ENCODE measurements at places on chromosomes 3 and 15. TPM values are rescaled to one million over a fixed set of nuclear protein-coding genes. Genes with fewer than 3 reads are reported as not detected.

Gene FES
- 68.6 TPM for polyA plus RNA-seq

Gene TM6SF1
- polyA plus RNA-seq = 1.1 TPM

Gene AGBL1
- not detected for polyA plus RNA-seq

Gene MYH15
- polyA plus RNA-seq = 0.10 TPM

Gene UBXN7
- 7.4 TPM for polyA plus RNA-seq

Gene NRG4
- not detected for polyA plus RNA-seq

Gene LRRC15
- polyA plus RNA-seq = not detected

Gene GUCA1C
- polyA plus RNA-seq = not detected

Gene C3orf20
- polyA plus RNA-seq = 0.12 TPM

Gene APBA2
- polyA plus RNA-seq = 0.19 TPM

DNA sequence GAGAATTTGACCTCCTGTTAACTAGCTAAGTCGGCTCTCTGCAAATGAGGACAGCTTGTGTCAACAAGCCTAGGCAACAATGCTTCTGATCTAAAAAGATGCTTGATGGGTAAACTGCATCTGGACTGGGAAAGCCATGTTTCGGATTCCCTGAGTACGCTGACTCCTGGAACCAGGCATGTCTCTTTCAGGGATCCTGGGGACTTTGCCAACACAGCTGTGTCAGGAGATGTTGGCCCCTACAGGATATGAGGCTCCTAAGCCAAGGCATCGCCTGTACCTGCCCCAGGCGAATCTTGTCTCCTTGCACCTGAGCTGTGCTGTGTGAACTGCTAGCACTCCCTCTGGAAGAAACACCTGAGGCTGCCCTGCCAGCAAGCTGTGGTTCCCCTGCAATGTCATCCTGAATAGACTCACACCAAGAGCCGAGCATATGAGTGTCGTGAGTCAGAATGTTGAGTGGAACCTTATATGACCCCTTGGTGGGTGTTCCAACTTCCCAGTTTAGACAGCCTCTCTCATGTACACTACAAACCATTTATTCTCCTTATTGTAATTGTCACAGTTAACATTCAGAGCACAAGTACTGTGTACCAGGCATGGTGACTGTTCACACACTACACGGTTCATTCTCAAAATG lies 17.0 kb downstream of the EOGT start:
- DNase-seq = no peak

GRCh38 chr15:42984493-42985034 lies 64.0 kb upstream of the TTBK2 start:
- no peak for DNase-seq

DNA sequence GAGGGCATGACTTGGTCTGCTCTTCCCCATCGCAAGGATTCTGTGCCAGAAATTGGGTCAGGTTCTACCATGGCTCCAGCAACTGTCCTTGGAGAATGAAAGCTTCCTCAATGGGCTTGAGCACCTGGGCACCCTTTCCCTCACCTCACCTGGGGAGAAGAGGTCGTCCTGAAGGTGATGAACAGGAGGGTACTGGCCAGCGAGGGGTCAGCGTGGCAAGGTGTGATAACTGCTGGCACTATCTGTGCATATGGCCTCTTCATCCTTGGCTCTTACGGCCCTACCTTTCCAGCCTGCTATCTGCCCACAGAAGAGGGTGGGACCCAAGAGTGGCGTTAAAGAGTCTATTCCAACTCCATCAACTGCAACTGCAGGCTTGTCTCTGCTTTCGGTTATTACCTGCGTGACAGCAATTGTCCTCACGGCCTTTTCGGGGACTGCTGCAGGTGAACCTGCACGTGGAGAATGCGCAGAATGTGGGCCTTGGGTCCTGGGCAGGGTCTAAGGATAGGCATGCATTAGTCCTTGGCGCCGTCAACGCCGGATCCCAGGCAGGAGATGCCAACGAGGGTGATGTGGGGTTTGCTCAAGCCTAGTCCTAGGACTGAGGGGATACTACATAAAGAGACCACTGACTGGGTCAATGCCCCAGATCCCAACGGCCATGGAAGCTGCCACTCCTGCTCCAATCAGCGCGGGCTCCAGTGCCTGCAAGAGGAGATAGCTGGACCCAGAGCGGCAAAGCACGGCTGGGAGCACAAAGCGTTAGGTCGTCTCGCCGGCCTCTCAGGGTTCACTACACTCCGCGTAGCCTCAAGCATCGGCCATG lies 625 bp upstream of the RBM15B start:
- DNase-seq = peak; percentile 27

GRCh38 chr3:5437783-5438323 lies 250.3 kb downstream of the EDEM1 start:
- no peak for DNase-seq

- DNase-seq = no peak
These were observed 210.9 kb upstream of the LYSMD4 start for GRCh38 chr15:99944131-99944530.

DNA sequence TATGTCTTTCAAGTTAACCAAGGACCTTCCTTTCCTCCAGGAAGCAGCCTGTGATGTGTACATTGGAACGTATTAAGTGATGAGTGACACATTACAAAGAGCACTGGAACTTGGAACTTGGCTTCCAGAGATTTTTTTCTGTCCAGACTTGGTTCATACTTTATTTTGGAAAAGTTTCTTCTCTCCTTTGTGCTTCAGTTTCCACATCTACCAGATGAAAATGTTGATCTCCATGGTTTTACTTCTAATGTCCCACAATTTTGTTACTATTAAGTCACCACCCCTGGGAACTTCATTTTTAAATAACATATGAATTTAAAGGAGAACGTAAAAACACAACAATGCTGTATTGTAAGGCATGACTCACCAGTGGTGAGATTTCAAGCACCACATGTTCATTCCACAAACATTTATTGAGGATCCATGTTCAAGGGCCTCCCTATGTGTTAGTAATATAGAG lies 290.7 kb upstream of the LMCD1 start:
- DNase-seq = no peak

DNA sequence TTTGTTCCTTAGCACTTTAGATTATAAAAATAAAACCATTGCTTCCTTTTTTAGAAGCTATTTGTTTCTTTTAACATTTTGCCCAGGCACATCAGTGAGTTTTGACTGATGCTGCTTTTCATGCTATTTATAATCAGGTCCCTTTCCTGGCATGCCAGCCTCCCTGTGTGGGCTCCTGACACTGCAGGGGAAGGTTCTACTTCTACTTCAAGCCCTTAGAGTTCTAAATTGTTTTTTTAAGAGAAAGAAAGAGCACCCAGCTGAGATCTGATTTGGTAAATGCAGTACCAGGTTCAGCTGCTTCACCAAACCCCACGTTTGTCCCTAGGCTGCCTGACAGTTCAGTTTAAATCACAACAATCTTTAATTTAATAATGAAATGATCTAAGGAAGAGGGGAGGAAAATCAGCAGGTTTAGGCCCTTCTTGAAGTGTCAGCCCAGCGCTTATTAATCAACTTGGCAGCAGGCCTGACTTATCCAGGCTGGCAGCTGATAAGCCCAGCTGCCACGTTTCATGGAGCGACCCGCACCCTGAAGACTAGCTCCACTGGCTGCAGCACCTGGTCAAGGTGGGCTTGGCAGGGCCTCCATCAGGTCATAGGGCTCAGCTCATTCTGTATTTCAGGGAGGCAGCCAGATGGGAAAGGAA lies 29.0 kb downstream of the HGD start:
- no peak for DNase-seq

DNA sequence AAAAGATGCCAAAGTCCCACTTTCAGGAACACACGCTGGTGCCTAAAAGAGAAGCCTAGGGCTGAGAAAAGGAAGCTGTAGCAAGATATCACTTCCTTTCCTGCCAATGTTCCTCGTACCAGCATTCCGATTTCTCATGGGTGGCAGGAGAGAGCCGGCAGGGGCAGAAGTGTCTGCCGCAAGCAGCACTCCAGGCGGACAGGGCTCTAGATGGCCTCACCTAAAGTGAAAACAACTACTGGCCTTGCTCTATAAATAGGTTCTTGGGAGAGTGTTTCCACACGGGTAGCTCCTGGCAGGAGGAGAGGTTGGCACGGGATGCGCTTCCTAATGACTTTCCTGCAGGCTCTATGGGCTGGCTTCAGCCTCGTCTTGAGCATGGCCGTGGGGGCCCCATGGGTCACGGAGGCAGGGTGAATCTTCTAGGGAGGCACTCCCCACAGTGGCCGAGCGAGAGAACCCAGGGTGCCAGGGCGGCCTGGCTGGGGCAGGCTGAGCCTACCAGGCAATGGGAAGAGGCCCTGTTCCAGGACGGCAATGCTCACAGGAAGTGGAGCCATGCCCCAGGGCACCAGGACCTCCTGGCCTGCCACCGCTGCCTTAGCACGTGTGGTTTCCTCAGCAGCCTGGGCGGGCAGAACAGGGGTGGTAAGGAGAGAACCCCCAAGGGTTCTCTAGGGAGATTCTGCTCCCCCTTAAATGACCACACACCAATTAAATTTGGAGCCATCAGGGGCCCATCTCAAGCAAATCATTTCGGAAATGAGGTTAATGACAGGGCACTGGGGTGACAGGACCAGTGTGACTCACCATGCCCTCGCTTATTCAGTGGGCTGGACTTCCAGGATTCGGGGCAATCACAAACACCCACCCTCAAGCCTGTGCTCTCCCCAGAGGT lies 14.6 kb upstream of the DUSP7 start:
- no peak for DNase-seq

GRCh38 chr15:79204886-79205675 lies 77.4 kb upstream of the ANKRD34C start:
- no peak for DNase-seq

DNA sequence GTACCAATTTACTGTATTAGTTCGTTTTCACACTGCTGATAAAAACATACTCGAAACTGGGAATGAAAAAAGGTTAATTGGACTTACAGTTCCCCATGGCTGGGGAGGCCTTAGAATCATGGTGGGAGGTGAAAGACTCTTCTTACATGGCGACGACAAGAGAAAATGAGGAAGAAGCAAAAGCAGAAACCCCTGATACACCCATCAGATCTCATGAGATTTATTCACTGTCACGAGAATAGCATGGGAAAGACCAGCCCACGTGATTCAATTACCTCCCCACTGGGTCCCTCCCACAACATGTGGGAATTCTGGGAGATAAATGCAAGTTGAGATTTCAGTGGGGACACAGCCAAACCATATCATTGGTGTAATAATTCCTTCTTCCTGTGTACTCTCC lies 69.6 kb downstream of the C3orf20 start:
- no peak for DNase-seq

DNA sequence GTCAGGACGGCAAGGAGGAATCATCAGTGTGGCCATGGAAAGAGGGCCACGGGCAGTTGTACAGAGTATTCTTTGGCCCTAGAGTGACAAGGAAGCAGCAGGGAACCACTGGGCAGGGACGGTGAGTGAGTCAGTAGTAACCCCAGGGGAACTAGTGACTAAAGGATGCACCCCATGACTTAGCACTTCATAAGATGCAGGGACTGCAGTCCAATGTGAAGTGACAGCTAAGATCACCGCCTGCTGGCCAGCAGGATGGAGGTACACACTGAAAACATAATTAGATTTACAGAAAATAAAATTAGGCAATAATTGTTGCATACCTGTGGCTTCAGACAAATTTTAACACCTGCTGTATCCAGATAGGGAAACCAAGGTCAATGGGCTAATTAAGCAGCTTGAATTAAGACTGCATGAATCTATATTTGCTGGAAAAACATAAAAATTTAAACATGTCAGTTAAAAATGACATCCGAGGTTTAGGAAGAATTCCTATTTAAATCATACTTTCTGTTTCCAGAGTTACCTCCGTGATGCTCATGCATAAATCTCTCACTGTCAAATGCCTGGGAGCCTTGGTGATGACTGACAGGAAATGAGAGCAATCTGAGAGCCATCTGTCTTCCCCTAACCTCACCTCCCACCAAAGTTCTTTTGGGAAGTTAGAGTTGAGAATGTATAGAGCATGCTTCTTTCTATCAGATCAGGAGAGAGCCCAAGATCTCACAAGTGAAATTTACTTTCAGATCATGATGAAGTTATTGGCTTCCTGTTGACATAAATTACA lies 56.5 kb downstream of the DCLK3 start:
- DNase-seq = no peak

DNA sequence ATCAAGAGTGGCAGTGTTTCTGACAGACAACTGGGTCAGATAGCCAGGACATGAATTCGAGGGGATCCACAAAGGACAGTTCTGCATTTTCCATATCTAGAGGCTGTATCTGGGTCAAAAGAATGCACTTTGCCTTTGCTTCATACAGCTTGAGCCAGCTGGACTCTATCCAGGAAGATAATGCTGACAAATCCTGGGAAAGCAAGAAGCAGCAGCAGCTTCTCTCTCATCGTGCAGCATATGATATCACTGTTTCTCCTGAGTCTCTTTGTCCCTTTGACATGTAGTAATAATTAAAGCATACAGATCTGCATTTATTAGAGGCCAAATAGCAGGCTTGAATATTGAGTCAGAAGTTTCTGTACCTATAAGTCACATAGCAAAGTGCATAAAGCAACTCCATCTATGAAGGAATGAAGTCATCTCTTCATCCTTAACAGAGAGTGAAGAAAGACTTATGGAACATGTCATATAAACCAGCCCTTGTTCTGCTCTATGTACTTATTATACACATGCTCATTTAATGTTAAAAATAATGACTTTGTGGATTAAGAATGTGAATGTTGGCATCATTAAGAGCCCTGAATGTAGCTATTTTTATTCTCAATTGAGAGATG lies 236.8 kb upstream of the GBE1 start:
- DNase-seq = no peak

DNA sequence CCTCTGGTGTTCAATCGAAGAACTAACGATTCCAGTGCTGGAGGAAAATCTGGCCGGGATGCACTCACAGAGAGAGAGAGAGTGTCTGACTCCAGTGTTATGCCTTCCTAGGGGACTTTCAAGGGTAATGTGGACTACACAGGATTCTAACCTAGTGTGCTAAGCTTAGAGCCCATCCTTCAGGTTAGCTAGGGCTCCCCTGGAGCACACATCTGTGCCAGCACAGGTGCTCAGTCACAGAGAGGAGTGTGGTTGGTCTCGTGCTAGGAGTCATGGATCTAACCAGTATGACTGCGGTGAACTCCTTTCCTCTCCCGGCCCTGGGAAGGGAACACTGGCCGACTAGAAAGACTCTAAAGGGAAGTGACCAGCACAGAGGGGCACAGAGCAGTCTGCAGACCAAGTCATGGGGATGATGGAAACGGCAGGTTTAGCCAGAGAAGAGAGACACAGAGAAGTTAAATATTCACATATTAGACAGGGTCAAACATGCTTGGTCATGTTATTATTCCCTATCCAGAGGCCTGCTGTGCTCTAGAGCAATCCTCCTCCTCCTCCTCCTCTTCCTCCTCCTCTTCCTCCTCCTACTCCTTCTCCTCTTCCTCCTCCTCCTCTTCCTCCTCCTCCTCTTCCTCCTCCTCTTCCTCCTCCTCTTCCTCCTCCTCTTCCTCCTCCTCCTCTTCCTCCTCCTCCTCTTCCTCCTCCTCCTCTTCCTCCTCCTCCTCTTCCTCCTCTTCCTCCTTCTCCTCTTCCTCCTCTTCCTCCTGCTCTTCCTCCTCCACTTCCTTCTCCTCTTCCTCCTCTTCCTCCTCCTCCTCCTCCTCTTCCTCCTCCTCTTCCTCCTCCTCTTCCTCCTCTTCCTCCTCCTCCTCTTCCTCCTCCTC lies 280.3 kb downstream of the XXYLT1 start:
- DNase-seq = no peak

All from B cell (primary cell).